ENCODE measurements at places on chromosomes 2 and 18.

DNA sequence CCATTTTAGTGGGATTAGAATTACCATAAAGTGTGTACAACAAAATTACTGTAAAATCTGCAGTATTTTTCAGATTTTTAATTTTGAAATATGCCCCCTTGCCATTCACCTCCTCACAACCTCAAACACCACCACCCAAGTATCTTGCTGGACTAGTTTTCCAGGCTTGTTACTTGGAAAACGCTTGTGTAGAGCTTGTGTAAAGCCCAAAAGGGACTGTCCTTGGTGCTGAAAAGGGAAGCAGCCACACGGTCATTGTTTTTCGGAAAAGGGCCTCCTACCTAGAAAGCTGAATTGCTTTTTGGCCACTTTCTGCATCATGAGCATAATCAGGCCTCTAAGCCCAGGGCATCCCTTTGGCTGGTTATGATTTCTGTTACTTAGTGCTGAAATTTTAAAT, 563.4 kb downstream of the LRRTM4 start:
- no peak for DNase-seq

DNA sequence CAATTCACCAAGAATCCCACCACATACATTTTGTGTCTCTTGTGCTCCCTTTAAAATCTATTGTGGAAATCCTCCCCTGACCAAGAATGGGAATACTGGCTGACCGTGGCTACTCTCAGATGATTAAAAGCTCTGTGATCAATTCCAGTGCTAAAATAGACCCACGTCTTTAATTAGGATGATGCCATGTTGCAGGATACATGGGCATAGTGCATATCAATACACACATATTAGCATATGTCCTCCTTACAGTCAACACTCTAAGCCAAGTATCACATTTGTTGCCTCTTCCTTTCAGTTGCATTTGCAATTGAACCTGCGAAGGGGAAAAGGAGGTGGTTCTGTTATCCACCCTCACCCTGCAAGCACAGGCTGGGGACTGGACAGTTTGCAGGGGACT, 41.8 kb downstream of the SPP2 start:
- DNase-seq = no peak

GRCh38 chr2:53331667-53332066, 435.9 kb upstream of the CHAC2 start:
- DNase-seq = no peak

GRCh38 chr2:54981385-54981784, 68.9 kb downstream of the RTN4 start:
- no peak for DNase-seq

DNA sequence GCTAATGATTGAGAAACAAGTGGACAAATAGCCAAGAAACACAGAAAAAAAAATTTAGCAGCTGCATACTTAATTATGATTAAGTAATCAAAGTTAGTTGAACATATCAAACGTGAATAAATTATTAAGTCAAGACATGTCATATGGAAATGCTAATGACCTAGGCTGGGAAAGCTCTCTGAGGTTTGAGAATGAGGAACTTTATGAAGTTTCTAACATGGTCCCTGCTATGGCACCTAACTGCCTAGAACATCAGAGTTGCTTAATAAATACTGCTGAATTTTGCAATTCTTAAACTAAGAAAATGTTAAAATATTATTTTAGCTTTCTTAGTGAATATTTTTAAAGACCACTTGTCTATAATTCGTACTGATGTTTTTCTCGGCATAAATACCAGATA, 99.8 kb downstream of the AFF3 start:
- no peak for DNase-seq

- DNase-seq = no peak
Measured at GRCh38 chr2:137220438-137220993, 455.2 kb downstream of the THSD7B start.
